MG63 (cell line): ENCODE measurements at places on chromosomes 16 and 17.

DNA sequence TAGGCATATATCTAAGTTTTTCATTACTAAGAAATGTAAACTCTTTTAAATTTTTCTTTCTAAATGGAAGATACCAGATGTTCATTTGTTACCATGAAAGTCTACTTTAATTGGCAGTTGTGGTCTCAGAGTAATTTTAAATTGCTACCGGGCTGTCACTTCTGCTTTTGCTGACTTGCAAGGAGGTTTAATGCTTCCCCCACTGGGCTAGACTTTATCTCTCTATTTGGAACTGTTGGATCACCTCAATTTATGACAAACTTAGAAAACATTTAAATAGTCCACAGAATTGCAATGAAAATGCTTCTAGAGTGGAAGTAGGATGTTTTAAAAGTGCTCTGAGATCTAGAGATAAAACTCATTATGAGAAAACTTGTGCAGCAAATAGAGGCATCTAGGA lies 479.8 kb upstream of the GOT2 start:
- DNase-seq = no peak

DNA sequence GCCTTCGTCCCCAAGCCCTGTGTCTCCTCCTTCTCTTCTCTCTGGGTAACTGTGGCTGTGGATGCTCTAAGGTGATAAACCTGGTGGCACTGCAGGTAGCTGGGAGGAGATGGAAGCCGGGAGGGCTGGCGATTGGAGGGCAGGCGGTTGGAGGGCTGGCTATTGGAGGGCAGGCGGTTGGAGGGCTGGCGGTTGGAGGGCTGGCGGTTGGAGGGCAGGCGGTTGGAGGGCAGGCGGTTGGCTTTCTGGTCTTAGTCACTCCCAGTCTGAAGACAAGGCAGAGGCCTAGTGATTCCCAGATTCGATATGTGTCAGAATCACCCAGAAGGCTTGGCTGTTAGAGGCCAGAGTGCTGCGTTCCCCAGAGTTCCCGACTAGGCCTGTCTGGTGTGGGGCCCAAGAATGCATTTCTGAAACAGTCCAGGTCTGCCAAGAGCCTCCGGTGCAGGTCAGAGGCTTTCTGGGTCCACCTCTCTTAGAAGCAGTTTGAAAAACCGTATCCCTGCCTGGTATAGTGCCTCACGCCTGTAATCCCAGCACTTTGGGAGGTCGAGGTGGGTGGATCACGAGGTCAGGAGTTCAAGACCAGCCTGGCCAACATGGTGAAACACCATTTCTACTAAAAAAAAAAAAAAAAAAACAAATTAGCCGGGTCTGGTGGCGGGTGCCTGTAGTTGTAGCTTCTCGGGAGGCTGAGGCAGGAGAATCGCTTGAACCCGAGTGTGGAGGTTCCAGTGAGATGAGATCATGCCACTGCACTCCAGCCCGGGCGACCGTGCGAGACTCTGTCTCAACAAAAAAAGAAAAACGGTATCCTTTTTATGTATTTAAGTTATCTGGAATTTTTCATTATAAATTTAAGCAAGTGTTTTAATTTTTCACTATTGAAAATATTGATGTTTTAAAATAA lies 59.7 kb downstream of the WDR45B start:
- DNase-seq = no peak

DNA sequence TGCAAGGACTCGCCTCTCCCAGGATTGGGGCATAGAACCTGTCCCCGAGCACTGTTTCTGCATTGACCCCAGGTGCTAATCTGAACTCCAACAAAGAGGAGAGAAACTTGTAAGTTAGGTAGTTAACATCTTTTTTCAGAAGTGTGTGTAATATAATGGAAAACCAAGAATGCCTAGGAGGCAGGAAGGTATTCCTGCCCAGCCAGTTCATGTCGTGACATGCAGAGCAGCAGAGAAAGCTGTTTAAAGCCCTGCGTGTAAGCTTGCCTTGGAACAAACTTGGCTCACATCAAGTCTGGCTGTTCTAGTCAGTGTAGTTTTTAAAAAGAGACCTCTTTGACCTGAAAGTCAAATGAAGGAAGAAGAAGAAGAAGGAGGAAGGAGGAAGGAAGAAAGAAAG lies 2.1 kb upstream of the GNA13 start:
- no peak for DNase-seq

DNA sequence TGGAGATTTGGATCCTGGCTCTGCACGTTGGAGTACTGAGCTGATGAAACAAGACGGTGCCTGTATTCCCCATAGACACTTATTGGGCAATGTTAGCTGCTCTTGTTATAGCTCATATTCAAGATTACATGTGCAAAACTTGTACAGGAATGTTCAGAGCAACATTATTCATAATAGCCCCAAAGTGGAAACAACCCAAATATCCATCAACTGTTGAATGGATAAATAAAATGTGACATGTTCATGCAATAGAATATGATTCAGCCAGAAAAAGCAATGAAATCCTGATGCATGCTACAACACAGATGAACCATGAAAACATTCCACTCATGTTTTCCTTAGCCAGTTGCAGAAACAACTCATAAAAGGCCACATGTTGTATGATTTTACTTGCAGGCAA lies 5.7 kb upstream of the SDR42E1 start:
- DNase-seq = no peak

DNA sequence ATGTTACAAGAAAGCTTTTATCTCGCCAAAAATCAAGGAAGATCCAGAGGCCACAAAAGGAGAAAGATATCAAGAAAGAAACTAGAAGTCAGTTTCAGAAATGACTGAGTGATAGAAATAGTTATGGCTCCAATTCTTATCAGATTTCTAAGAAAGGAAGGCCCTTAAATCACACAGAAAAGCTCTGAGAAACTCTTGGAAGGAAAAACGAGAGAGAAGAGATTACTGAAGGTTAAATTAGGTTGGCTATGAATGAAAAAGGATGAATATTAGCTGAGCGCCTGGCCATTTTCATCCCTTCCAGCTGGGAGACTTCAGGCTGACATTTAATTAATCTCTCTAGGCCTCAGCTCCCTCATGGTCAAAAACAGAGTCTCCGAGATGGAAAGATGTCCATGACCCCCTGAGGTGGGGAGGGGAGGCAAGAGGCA lies 72.3 kb downstream of the CYTH1 start:
- no peak for DNase-seq

- no peak for DNase-seq
Observed at GRCh38 chr17:43092901-43093300, 32.3 kb downstream of the BRCA1 start.

DNA sequence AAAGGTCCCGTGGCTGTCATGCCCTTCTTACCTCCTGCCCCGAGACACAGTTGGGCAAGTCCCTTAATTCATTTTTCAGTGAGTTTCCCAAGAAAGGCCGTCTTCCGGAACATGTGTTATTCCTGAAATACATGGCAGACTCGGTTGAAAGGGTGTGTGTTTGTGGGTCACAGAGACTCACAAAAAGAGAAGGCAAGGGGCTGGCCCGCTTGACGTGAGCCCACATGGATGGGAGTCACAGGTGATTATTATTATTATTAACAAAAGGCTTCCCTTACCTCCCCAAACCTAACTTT lies 34.1 kb upstream of the CCR7 start:
- no peak for DNase-seq

- no peak for DNase-seq
Observed at GRCh38 chr17:55898195-55898594, 147.3 kb downstream of the PCTP start.

DNA sequence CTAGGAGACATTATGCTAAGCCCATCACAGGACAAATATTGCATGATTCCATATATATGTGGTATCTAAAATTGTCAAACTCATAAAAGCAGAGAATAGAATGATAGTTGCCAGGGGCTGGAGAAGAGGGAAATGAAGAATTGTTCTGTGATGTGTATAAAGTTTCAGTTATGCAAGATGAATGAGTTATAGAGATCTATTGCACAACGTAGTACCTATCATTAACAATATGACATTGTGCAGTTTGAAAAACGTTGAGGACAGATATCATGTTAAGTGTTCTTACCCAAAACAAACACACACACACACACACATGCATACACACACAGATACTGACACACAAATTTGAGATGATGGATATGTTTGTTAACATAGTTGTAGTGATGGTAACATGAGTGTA lies 871.6 kb upstream of the GOT2 start:
- no peak for DNase-seq

- no peak for DNase-seq
Observed at GRCh38 chr16:29148867-29149272, 164.0 kb downstream of the LAT start.

GRCh38 chr17:17370711-17371110 lies 67.5 kb downstream of the NT5M start:
- no peak for DNase-seq

DNA sequence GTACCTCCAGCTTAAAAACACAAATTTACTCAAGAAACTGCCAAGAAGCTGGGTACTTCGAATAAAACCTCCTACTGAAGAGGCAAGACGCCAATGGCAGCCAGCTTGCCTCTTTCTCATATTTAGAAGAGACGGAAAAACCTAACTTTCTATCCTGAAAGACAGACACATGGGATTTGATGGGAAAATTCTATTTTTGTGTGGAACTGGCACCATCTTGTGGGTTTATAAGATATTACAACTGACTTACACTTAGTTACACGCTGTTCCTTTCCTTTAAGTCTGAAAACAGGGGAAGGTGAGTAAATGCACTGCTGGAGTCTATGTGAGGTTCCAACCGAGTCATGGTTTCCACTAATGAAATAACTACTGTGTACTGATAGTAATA lies 10.3 kb downstream of the ZNF18 start:
- no peak for DNase-seq

GRCh38 chr17:57604771-57605674 lies 140.1 kb downstream of the CCDC182 start:
- DNase-seq = peak; percentile 43

DNA sequence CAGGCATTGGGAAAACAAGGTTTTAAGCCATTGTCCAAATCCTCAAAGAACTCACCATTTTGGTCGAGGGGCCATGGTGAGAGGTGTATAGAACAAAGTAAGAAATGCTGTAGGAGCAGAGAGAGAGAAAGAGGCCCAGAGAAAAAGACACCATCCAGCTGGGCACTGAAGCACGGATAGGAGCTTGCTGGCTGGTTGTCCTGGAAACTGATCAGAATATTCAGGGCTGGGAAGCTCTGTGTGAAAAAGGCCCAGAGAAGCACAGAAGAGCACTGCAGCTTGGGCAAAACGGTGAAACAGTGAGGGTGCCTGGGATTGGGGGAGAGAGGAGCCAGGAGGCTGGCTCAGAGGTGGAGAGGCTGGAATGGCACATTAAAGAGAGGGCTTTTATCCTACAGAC lies 16.5 kb downstream of the HS3ST3B1 start:
- DNase-seq = no peak

DNA sequence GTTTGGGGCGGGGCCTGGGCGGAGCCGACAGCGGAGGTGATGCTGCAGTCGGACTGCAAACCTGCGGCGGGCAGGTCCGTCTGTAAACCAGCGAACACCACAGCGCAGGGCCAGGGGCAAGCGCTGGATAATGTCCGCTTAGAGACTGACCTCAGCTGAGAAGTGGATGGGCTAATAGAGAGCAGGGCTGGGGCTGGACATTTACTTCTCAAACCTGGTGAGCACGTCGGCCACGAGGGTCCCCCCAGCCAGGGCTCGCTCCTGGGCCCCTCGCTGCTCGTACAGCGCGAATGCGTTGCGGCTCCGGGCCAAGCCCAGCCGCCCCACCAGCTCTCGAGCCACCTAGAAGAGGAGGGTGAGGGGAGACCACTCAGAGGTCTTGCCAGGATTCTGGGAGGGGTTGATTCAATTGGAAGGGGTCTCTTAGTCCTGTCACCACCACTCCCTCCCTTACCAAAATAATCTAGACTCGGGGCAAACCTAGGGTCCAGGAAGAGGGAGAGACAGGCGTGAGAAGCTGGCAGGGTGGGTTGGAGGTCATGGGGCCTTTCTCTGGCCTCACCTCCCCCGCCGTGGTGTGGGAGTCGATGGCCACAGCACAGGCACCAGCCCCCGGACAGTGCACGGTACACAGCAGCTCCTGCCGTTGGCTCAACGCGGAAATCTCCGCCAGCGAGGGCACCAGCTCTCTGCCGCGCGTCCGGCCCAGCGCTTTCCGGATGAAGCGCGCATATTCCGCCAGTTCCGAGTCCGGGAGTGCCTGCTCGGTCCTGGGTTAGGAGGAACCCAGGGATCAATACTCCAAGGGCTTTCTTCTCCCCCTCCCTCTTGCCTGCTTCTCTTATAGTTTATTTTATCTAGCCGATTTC lies 5.8 kb downstream of the PLEKHH3 start:
- DNase-seq = no peak

GRCh38 chr16:81917375-81917774 lies 93.9 kb downstream of the SDR42E1 start:
- DNase-seq = no peak

GRCh38 chr17:29577385-29578211 lies 9.1 kb downstream of the TP53I13 start:
- DNase-seq = peak; percentile 44

- peak; percentile 85 for DNase-seq
Observed at GRCh38 chr16:75304521-75305363, 53.3 kb upstream of the BCAR1 start.

- no peak for DNase-seq
Observed at GRCh38 chr17:44707755-44708400, 587 bp upstream of the DBF4B start.

- DNase-seq = peak; percentile 62
Observed at GRCh38 chr17:28949185-28950016, 1.9 kb downstream of the PHF12 start.

- DNase-seq = no peak
Observed at GRCh38 chr17:8051831-8052230, 13.0 kb downstream of the ALOX15B start.

DNA sequence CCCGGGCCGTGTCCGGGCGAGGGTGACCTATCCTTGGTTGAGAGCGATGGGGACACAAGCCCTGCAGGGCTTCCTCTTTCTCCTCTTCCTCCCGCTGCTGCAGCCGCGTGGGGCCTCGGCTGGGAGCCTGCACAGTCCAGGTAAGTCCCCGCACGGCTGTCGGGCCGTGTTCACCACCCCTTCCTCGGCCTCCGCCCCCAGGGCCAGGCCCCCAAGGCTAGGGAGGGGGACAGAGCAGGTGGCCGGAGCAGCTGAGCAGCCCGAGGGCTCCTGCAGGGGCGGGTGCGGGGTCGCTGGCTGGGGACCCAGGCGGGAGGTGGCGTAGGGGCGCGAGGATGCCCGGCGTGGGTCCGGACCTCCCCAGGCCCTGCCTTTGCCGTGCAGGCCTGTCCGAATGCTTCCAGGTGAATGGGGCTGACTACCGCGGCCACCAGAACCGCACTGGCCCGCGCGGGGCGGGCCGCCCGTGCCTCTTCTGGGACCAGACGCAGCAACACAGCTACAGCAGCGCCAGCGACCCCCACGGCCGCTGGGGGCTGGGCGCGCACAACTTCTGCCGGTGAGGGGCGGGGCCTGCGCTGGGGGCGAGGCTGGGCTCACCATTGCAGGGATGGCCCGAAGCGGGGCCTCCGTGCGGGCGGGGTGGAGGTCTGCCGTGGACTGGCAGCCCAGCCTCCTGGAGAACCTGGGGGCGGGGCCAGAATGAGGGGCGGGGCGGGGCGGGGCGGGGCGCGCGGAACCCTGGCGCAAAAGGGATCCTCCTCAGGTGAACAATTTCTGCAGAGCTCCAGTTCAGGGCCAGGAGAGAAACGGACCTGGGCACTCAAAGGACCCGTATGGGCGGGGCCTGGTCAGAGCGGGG lies 631 bp downstream of the KREMEN2 start:
- peak; percentile 68 for DNase-seq

- DNase-seq = no peak
Observed at GRCh38 chr17:55605705-55606487, 94.6 kb upstream of the SMIM36 start.
